Activated T-helper 1 cell treated with Interleukin-2 at 50 U/mL for 16 hours (primary cell): ENCODE measurements at places on chromosomes 7 and 10.

GRCh38 chr7:108078691-108079090, 51.5 kb downstream of the LAMB4 start:
- DNase-seq, result no peak

DNA sequence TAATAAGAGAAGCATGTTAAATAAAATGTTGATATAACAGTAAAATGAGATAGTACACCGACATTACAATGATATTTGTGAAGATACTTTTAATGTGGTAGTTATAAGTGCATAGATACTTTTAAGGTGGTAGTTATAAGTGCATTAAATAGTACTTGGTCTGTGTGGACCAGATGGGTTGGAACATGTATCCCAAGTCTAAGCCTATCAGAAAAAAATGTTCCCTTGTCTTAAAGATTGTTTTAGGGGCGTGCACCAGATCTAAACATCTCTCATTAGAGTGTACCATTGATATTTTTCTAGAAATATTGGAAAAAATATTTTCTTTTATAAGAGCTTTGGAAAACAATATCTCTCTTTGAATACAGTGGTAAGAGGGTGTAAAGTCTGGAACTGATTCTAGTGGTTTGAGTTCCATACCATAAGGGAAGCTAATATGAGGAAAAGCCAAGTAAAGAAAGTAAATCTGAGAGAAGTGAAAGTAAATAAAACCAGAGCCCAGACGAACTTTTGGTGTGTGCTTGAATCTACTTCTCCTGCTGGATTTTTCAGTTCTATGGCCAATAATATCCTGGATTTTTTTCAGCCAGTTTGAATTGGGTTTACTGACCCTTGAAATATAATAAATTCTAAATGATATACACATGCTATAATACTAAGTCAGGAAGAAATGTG, 175.3 kb downstream of the MBL2 start:
- DNase-seq, result no peak

- DNase-seq, result no peak
Measured at GRCh38 chr10:19815731-19816410, 361 bp upstream of the PLXDC2 start.

DNA sequence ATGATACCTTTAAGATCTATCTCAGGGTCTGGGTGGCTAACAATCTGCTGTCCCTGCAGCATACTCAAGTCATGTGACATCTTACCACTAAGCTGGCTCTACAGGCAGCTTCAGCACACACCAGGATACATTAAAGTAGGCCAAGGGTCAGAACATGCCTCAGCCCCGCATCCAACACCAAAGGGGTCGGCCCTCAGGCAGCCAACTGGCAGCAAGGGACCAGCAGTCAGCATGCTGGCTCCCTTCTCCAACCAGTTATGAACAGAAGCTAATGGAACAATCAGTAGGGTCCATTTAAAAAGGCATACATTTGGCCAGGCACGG, 37.1 kb downstream of the FAM53B start:
- DNase-seq, result no peak

- DNase-seq, result no peak
Measured at GRCh38 chr10:48437546-48437945, 131.1 kb downstream of the MAPK8 start.

- DNase-seq, result no peak
Measured at GRCh38 chr10:60172363-60172990, 217.2 kb downstream of the ANK3 start.

- no peak for DNase-seq
Measured at GRCh38 chr10:45514291-45515270, 140.6 kb downstream of the ALOX5 start.

- no peak for DNase-seq
Measured at GRCh38 chr7:94129443-94130140, 125.4 kb upstream of the BET1 start.

- peak; percentile 8 for DNase-seq
Measured at GRCh38 chr10:14838582-14839304, 637 bp downstream of the HSPA14 start.

- DNase-seq, result no peak
Measured at GRCh38 chr7:31788445-31788844, 101.4 kb downstream of the PPP1R17 start.

DNA sequence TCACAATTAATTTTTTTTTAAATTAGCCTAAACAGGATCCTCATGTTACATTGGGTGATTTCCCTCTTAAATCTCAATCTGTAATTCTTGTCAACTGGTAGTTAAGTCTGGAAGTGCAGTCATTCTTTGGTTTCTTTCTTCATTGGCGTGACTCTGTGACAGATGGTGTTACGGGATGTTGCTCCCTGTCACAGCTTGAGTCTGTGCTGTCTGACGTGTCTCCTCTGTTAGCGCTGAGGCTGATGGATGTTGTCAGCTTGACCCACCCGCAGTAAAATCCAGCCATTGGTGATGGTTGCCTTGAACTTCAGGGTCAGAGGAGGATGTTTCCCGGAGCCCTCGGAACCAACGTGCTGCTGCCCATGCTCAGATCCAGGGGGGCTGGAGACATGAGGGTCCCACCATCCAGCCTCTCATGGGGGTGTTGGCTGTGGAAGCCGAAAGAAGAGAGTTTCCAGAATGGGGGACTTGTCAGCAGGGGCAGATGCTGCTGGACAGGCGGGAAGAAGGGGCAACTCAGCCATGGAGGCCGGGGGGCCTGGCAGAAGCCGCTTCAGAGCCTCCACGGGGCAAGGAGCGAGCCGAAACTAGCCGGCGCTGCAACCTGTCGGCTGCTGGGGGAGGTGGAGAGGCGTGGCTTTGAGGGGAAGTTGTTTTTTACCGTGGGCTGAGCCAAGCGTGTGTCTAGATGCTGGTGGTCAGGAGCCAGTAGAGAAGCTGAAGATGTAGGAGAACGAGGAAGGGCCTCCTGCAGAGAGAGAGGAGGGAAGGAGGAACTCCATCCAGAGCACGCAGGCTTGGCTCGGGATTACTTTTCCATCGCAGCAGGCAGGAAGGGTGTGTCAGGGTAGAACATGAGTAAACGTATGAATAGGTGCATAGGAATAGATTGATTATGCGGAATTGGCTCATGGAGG, 3.5 kb downstream of the SUN1 start:
- no peak for DNase-seq

DNA sequence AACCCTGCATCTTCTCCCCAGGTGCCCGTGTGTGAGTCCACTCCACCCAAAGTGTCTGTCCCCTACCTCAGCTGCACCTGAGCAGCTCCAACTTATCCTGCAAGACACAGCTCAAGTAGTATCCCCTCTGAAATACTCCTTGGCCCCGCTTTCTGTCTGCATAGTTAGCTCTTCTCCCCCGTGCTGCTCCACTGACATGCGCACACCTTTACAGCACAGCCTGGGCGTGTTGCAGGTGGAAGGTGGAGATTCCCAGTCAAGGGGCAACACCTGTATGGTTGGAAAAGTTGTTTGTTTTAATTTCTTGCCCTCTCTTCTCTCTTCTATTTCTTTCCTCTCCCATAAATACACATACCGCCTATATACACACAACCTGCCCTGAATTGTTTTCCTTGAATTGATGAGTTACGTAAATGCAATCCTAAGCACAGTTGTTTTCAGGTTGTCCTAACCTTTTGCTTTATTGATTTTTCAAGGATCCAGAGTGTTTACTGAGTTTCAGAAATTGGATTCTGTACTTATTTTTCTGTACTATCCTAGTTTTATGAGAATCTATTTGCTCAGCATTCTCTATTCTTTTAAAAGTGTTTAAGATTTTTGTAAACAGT, 14.9 kb downstream of the MET start:
- no peak for DNase-seq

DNA sequence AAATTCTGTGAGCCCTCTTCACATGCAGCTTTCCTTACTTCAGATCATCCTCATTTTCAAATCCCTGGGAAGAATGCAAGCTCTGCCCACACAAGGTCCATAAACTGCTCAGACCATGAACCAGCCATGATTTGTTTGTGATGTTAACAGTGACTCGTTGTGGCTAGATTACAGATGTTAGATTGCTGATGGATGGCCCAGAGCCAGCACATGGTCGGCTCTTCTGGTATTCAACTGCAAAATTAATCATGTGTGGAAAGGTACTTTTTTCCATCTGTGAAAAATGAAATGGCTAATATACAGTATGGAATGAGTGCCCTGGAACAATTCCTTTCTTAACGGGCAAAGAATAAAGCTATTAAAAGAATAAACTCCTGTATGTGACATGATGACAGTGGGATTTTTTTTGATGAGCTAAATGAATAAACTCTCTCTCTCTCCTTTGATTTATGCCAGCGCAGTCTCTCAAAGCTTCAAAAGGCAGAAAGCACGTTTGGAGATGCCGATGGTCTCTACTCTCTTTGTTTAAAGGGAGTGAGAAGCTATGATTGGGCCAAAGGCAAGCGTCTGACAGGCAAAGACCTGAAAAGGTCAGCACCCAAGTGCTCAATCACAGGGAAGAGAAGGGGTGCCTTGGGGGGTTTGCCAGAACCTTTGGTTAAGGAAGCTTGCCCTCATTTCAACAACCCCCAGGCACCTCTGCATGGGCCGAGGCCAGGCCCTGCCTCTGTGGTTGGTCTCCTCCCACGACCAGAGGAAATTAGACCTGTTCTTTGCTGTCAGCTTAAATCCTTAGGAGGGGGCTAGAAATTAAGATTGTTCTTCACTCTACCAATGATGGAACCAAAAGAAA, 444.0 kb upstream of the NFE2L3 start:
- no peak for DNase-seq

DNA sequence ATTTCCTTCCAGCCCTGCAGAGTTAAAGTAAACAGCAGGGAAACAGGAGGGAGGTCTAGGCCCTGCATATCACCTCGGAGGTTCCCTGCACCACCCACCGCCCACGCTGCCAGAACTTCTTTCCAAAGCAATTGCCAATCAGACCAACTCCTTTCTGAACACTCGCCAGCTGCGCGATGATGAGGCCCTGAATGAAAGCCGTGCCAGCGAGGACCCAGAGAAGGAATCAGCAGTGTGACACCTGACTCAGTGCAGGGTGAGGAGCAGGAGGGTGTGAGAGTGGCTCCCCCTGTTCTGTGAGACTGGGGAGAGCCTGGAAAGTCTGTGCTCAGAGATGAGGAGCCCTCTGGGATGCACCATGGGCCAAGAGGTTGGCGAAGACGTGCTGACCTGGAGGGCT, 3.3 kb upstream of the TCERG1L start:
- DNase-seq, result no peak

- no peak for DNase-seq
Measured at GRCh38 chr10:100976906-100977305, 7.6 kb downstream of the SEMA4G start.

- DNase-seq, result no peak
Measured at GRCh38 chr7:86889501-86889900, 170.0 kb downstream of the ELAPOR2 start.

DNA sequence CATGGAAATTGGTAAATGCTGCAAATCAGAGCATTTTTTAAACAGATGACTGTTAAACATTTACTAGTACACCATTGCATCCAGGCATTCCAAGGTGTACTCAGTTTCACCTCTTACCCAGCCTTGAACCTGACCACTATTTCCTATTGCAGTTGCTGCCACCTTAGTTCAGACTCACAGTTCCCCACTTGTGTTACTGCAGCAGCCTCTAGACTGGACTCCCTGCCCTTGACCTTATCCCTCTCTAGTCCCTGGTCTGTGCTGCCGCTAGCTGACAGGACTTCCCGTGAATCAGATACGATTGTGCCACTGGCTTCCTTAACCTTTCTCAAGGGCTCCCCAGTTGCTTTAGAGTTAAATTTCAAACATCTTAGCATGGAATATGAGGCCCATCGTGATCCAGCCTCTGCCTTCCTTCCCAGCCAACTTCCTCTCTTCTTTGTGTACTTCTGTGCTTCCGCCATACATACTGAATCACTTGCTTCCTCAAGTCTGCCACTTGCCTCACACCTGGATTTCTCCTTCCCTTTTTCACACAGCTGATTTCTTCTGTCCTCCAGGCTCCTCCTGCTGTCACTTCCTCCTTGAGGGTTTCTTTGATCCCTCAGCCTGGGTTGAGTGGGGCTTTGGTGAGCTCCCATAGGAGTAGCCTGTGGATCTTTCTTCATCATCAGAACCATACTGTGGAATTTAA, 118.7 kb upstream of the GJD4 start:
- DNase-seq, result no peak

DNA sequence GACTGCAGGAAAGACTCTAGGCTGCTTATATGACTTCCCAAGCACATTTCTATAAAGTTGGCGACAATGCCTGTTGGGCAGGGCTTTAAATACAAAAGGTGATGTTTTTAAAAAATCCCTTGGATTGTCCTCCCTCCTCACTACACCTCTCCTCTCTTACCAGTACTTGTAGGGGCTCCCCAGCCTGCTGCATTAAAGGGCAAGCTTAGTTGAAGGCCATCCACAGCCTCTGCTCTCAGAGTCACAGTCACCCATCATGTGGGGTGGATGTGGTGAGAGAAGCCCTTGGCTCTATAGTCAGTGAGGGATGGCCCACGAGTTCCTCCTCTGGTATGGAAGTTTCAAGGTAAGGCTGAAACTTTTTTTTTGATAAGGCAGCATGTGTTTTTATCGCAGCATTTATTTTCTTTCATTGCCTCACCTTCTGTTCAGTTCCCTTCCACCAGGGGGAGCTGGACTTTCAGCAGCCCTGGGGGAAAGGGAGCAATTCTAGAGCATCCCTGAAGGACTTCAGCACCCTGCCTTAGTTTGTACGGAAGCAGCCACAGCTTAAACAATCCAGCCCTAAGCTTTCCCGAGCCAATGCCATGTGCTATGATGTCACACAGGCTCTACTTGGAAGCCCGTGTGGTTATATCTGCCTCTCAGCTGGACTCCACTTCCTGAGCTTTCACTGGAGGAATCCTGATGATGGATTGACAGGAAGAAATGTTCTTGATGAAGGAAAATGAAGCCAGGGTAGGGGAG, 131.9 kb downstream of the CALCR start:
- peak; percentile 1 for DNase-seq

GRCh38 chr10:95242581-95243317, 48.1 kb downstream of the PDLIM1 start:
- no peak for DNase-seq

DNA sequence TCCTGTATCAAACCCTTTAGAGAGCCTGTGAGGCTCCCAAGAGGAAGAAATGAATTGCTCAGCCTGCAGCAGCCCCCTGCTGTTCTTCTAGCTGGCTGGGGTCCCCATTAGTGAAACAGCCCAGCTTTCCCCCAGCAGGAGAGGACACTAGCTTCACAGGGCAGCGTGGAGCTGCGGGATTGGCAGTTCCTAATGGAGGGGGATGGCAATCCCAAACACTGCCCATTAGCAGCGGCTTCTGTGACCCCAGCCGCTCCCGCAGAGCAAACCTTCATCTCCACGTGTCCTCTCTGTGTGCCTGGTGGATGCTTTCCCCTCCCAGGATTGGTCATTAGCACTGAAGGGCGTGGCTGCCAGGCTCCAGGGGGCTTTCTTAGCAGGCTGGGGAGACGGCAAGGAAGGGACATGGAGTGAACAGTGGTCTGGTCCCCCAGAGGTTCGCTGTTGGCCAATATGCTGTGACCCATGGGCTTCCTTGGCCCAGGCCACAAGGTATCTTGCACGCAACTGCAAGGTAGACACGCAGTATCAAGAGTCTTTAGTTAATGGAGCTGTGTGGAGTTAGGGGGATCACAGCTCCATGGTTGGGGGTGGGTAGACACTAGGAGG, 322.5 kb upstream of the ZMIZ1 start:
- no peak for DNase-seq

DNA sequence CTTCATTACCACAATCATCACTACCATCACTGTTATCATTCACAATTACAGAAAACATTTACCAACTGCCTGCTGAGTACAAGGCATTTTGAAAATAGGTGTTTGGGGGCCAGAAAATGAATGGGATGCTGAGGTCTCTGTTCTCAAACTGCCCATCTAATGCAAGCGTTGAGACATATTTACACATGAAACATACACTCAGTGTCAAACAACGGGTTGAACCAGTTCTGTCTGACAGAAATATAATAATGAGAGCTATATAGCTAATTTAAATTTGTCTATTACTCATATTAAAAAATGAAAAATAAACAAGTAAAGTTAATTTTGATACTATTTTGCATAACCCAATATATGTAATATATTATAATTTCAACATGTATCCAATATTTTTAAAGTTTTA, 303.1 kb downstream of the KCNMA1 start:
- no peak for DNase-seq
